ENCODE measurements at places on chromosomes 4 and X.

DNA sequence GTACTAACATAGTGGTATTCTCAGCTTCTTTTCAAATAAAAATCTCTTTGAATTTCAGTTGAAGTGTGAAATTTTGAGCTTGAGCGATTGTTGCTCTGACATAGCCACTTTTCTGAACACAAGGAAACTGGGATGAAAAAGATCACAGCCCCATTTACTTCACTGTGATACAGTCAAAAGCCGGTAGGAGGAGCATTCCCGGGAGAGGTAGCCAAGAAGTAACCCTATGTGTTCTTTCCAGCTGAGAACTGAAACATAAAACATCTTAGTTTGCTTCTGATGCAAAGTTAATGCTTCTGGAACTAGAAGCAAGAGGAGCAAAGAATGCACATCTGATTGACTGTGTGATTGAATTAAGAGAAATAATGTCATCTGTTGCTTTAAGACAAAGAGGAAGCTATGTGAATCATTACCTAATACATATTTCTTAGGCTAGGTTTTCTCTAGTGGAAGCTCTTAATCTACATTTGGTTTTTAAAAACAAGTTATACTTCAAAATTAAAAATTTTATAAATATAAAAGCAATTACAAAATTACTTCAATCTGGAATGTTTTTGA is 88.3 kb upstream of the UNC5C start:
- DNase-seq: no peak

- DNase-seq: no peak
Measured at GRCh38 chr4:15729910-15730533, 27.2 kb downstream of the BST1 start.

GRCh38 chr4:76494243-76494642 is 59.2 kb downstream of the SHROOM3 start:
- DNase-seq: no peak

DNA sequence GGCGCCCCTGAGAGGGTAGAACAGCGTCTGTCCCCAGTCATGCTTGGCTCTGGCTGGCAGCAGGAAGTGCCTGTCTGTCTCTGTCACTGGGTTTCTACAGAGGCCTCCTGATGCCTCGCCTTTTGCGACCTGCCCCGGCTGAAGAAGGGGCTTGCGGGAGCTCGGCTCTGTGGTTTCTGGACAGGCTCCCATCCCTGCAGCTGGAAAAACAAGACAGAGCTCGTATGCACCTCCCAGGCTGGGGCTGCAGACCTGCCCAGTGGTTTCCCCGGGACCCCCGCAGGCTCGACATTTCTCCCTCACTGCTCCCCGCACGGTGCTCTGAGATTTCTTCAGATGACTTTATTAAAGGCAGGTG is 57.0 kb upstream of the SORCS2 start:
- DNase-seq: no peak

DNA sequence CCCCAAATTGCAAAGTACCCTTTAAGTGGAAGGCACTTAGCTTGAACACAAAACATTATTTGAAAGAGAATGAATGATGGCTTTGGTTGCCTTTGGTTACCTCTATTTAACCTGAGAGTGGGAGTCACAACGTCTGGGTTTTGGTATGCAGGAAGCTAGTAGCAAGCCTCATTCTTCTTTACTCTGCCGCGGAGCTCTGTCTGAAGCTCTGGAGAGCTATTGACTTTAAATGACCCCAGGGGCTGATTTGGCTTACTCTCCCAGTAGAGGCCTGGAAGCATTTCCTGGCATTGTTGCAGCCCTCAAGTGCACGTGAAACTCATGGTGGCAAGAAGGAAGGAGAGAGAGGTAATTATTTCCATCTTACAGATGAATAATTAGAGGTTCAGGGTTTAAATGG is 81.8 kb upstream of the MAGEA4 start:
- no peak for DNase-seq

DNA sequence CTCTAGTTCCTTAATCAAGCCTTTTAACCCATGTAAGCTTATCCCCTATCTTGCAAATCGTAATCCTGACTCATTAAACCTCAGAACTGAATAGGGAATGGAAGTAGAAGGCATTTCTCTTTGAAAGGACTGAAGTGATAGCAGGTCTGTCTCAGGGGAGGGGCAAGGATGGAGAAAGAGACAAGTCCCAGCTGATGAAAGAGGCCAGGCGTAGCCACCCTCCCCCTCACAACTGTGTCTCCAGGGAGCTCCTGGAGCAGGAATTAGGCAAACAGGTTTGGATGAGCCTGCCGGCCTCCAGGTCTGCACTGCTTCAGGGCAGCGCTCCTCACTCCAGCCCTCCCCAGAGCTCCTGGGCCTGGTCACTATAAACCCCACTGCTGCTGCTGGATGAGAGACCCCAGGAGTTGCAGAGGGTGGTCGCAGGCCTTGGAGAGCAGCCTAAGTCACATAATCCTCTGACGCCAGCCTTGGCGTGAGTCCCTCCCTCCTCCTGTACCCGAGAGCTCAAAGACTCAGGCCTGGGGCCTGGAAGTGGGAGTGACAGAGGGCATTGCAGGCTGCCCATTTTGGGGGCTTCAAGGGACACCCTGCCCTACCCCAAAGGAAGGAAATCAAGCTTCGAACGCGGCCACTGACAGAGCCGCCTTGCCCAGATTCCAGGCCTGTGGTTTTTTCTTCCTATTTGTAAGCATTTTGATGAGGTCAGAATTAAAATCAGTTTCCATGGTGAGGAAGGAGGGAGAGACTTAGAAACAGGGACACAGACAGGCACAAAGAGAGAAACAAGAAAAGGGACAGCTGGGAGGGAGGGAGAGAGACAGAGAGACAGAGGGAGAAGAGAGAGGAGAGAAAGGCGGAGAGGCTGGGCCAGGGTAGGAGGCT is 21.2 kb upstream of the MSX1 start:
- DNase-seq: no peak

DNA sequence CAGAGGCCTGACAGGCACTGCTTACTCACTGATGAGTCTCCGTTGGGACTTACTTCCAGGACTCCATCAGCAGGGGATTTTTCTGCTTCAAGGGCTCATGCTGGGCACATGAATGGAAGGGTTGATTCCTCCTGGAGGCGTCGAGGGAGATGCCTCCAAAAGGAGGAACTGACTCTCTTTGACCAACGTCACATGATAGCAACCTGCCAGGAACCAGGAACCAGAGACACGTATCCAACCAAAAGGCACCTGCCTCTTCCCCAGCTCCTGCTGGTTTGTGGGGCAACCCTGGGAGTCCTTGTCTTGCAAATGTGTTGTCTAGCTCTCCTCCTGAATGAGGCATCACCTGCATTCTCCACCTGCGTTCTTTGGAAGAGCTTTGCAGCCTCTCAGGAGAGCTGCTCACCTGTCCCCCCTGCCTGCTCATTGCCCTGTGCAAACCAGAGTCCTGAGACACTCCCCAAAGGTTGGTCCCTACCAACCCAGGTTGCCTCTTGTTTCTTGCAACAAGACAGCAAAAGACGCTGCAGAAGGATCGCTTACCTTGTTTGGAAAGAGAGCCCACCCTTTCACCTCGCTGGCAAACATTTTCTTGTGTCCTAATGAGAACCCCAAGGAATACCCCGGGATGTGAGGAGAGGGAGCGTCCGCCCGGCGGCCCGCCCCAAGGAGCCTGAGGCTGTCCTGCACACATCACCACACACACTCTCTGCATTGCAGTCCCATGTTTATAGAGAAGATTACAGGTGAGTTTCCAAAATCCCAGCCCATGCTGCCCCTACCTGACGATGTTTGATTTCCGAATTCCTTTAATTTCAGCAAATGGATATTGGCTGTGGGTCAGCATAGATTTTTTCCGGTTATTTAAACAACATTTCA is 30.5 kb upstream of the SHOX start:
- DNase-seq: no peak

GRCh38 chr4:169063441-169063840 is 53.4 kb upstream of the CBR4 start:
- DNase-seq: no peak

DNA sequence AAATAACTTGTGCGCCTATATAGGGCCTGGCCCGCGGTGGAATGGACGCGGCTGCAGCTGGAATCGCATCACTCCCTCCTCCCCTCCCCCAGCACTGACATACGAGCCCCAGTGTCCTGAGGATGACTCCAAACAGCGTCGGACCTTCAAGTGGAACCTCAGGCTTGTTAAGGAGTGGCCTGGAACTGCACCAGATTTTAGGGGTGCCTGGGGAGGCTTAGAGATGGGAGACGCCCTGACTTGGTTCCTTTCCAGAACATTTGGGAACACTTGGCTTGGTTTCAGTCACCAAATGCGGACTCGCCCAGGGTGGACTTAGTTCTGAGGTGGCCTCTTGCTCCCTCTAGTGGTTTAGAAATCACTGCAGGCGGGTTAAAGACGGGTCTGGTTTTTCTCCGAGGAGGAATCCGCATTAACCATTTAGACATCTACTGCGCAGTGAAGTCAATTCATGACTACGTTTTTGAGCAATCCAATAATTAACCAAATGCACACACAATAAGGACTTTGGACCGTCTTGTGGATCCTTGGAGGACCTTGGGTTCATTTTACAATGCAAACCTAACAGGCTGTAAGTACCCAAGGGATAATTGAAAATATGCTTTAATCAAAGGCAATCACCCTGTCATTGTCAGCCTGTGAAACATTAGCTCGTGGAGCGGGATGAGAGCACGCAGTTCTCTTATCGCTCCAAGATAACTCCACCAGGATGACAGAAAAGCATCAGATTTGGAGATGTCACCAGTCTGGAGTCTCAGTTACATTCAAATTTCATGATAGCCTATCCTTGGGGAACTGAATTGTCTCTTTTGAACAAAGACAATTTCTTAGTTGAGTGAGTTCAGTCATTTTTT is 11.2 kb upstream of the PDGFRA start:
- DNase-seq: peak; percentile 90

GRCh38 chrX:103498786-103499185 is 20.5 kb downstream of the RAB40A start:
- no peak for DNase-seq

- no peak for DNase-seq
Measured at GRCh38 chr4:83486457-83487129, 1.7 kb upstream of the ABRAXAS1 start.

GRCh38 chrX:14476205-14476604 is 53.1 kb upstream of the GLRA2 start:
- DNase-seq: no peak

Data from AG09319 (cell line).